Effector memory CD8-positive, alpha-beta T cell (primary cell): ENCODE measurements at places on chromosomes 3 and 15.

GRCh38 chr3:31543375-31543774 lies 10.7 kb downstream of the STT3B start:
- DNase-seq, result no peak

DNA sequence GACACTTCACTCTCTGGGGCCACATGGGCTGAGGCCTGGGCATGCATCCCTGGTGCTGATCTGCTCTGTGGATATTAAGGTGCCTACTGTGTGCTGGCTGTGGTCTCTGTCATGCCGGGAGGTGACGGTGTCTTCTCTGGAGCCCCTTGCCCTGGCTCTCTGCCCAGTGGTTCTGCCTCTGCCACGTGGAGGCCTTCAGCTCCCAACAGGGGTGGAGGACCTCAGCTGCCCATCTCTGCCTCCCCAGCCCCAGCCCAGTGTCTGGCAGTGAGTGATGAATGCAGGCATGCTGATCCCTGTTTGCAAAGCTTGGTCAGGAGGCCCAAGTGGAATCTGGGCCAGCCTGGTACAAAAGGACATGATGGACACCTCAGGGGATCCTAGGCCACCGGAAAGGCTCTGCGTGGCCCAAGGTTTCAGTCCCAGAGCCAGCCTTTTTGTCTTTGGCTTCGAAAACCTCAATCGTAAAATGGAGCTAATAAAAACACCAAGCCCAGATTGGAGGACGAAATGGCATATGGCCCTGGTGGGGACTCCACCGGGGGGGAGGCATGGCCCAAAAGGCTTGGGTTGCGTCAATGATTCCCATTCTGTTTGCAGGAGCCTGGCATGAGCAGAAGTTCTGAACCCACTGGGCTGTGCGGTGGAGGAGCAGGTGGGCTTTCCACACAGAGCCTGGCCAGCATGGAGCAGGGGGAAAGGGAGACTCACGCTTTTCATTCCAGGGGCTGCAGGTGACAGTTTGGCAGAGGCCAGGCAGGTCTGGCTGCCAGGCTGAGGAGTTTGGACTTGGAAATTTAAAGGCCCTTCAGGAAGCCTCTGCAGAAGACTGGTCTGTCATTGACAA lies 54.7 kb upstream of the KLF13 start:
- DNase-seq, result no peak

GRCh38 chr3:171193693-171194092 lies 167.2 kb upstream of the SLC2A2 start:
- no peak for DNase-seq

DNA sequence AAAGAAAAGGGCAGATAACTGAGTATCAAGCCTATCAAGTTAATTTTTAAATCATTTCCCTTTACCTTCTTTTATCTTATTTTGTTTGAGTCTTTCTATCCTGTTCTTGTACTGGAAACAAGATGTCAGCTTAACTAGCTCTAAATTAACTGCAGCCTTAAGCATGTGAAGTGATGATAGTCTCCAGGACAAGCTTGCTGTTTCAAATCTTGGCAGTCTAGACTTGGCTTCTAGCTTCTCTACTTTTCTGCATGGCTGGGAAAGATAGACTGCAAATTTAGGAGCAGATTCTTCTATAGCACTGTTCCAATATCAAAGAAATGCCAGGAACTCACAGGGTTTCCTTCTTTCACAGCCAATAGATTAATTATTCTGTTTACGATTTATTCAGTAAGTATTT lies 1034.4 kb downstream of the TUSC7 start:
- no peak for DNase-seq

GRCh38 chr15:94631608-94632007 lies 400.2 kb downstream of the MCTP2 start:
- DNase-seq, result no peak

GRCh38 chr3:175426805-175427204 lies 567.7 kb downstream of the NAALADL2 start:
- no peak for DNase-seq

DNA sequence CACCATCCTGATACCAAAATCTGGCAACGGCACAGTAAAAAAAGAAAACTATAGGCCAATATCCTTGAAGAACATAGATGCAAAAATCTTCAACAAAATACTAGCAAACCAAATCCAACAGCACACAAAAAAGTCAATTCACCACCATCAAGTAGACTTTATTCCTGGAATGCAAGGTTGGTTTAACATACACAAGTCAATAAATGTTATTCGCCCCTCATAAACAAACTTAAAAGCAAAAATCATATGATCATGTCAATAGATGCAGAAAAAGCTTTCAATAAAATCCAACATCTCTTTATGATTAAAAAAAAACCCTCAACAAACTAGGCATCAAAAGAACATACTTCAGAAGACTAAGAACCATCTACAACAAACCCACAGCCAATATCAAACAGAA lies 252.9 kb downstream of the UACA start:
- no peak for DNase-seq

GRCh38 chr3:188486952-188487351 lies 333.0 kb downstream of the LPP start:
- no peak for DNase-seq

DNA sequence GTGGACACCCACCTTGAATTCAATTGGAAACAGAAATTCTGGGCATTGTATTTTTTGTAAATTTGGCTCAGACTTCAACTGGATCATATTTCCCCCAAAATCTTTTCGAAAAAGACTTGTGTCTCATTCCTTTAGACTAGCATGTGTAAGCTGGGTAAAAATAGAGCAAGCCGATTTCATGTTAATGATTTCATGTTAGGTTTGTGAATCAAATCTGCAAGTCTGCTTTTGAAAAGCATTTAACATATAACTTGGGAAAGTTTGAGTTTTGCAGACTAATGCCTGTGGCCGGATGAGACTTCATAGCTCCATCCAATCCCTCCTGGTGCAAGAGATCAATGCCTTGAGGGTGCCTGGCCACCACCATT lies 64.5 kb downstream of the FLNB start:
- no peak for DNase-seq

DNA sequence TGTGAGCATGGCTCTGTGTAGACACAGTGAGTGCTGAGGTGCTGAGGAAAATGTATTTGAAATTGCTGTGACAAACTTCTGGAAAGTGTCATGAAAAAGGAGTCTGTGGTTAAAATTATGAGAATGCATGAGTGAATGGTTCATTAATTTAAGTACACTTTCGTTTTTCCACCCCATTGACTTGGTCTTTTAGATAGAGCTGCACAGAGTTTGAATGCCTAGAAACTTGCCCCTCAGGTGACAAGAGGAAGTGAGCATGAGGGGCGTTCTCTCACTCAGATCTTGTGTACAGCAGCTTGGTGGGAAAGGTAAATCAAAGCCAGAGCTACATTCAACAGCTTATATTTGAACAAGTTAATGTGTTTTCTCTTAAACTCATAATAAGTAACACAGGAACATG lies 296.8 kb downstream of the WDR72 start:
- DNase-seq, result no peak

- DNase-seq, result no peak
Measured at GRCh38 chr15:63493436-63493835, 11.0 kb upstream of the USP3 start.

- no peak for DNase-seq
Measured at GRCh38 chr15:62457100-62457499, 292.0 kb upstream of the C2CD4B start.

DNA sequence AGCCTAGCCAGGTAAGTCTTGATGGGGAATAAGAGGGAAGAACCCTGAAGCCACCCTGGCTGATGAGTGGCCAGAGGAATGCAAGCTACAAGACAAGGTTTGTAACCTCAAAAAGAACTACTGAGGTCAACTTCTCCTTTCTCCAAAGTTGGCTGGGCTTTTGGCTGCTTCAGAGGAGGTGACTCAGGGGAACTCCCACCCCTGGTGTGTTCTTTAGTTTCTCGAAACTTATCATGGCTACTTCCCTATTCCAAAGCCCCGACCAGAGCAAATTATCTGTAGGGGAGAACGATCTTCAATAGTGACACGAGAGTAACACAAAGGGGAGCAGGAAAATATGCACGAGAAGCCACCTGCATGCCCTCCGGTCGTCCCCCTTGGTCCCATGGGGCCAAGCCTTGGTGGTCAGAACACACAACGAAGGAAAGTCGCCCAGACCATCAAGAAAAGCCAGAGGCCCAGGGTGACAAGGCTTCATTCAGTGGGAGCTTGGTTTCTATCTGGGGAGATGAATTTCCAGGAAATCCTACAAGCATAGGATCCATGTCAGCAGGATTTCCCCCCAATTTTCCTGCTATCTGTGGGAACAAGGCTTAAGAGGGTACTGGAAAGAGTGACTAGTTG lies 6.5 kb upstream of the BCL2A1 start:
- no peak for DNase-seq

- no peak for DNase-seq
Measured at GRCh38 chr15:63339836-63340235, 41.8 kb downstream of the CA12 start.

DNA sequence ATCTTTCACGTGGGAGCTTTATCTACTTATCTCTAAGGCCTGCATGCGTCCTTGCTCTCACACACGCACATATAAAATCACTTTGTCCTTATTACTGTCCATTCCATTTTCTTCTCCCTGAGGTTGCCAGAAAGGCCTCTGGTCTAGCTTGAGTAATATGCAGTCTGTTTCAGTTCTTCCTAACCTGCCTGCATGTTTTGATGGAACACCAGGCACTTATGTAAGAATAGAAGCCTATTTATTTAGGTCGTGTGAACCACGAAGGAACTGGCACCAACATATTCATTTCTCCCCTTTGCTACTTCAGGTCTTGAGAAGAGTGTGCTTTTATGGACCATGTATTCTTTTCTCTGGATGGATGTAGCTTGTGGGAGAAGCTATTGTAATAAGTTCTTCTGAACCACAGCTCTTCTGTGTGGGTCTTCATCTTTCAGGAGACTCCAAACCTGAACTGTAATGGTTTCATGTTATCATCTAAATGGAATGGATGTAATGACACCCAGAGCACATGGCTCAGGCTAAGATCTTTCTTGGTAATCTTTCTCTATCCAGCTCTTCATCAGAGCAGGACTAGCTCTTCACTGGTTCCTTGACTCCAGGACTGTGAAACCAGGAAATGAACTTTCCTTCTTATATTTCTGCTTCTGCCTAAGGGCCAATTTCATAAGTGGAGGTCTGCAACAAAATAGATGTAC lies 53.8 kb downstream of the UBE2E2 start:
- DNase-seq, result no peak

DNA sequence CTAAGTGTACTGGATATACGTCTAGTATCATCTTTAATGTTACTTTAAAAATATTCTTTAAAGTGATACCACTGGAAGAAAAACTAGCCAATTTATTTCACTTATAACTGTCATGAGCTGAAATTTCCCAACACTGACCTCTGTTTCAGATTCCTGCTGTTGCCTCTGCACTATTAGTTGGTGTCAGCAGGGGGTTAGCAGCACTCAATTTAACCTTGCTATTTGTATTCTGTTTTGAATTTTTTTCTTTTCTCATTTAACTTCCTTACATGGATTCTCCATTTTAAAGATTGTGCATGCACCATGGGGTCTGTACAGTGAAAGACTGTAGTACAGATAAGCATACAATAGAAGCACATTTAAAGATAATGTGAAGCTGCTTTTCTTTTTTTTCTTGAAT lies 169.2 kb downstream of the UBE2E2 start:
- DNase-seq, result no peak
